Calu3 (cell line): ENCODE measurements at places on chromosomes 7 and 10. TPM values are rescaled to one million over a fixed set of nuclear protein-coding genes. Genes with fewer than 3 reads are reported as not detected.

MCM10 gene
- 42.0 and 49.3 TPM in 2 replicates for total RNA-seq

DNA sequence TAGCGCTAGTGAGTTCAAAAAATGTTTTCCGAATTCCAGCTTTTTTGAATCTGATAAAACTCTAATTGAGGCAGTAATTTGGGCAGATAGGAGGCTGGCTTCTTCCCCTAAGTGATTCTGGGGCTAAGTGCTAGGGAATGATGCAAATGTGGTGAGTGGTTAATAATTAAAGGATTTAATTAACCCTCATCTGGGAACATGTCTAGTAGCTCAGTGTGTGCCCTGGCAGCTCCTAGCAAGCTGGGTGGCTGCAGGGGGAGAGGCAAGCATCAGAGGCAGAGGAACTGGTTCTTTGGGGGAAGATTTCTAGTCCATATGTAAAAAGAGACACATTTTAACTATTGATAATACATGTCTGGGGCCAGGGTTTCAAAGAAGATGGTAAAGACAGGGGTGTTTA lies 354.5 kb downstream of the WDR11 start:
- DNase-seq, result no peak

RET gene
- 0.07 TPM in 1 of 2 replicates, not detected in the other for total RNA-seq

SORCS1 gene
- not detected in 2 replicates for total RNA-seq

- no peak for DNase-seq
These were observed 165.8 kb upstream of the KLF6 start for GRCh38 chr10:3950676-3951275.

DNA sequence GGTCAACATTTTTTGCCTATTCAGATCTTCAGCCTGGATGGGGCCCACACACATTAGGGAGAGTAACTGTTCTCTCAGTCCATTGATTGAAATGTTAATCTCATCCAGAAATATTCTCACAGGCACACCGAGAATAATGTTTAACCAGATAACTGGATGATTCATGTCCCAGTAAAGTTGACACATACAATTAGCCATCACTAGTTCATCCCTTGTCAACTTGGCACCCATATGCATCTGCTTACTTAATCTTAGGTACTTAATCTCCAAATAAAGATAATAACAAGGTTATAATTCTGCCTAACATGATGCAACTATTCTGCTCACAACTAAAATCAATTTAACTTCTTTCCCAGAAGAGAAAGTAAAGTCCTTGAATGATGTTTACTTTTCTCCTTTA lies 502.6 kb downstream of the ADRA2A start:
- DNase-seq, result no peak

PLCE1 gene
- 1.8 and 3.2 TPM in 2 replicates for total RNA-seq

- DNase-seq, result no peak
These were observed 17.2 kb downstream of the STX1A start for GRCh38 chr7:73702226-73702625.

ADGRA1 gene
- not detected in 2 replicates for total RNA-seq

DNA sequence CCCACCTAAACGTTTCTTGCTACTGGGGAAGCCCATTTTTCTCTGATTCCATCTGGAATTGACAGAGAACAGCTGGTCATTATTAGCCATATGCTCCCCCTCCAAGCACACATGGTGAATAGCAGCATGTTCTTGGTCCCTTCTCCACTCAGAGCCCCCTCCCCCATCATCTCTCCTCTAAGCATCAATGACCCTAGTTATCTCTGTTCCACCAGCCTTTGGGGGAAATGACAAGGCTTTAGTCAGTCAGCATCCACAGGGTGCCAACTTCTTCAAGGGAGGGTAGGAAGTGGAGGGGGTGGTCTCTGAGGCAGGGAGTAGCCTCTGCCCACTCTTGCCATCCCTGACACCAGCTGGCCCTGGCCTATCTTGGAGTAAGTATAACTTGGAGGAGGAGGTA lies 163.1 kb downstream of the UBE2H start:
- no peak for DNase-seq

DNA sequence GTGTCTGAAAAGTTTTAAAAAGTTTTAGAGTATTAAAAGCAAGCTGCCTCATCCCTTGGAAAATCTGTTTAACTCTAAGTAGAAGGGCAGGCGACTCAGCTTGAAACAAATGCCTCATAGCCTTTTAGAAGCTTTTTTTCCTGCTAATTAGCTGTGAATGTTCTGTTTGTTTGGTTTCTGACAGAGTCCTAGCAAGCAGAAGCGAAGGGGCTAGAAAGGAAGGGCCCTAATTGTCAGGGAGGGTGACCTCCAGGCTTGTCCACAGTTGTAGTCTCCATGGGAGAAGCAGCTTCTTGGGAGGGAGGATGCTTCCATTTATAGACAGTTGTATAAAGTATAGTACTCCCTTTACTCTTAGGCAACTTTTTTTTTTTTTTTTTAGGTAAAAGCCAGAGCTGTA lies 90.9 kb downstream of the DNAJC1 start:
- no peak for DNase-seq

KCP gene
- 6.8 and 10.6 TPM in 2 replicates for total RNA-seq

DNA sequence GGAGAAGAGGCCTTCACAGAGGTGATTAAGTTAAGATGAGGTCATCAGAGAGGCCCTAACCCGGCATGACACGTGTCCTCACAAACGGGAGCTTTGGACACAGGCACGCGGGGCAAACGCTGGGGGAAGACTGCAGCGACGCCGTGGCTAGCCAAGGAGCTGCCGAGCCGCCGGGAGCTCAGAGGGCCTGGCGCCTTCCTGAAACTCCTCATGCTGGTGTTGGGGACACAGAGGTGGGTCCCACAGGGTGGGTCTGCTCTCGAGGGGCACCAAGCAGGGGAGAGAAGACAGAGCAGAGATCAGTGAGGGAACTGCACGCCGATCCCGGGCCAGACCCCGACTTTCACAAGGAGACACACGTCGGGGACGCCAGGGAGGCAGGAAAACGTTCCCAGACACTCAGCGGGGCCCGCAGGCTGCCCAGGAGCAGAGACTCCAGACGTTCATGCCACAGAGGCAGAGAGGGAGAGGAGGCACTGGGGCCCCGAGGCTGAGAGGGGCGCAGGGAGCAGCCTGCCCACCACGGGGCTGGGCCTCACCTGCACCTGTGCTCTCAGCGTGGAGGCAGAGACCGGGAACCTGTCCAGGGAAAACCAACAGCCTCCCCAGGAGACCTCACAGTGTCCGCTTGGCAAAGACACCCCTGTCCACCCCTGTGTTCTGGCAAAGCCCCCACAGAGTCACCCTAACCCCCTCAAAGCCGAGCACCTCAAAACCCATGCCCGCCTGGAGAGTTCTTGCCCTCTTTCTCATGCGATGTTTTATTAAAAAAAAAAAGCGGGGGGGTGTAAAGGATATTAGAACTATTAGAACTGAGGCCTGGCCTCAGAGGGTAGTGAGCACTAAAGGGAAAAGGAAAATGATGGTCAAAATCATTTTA lies 103.8 kb downstream of the PDGFA start:
- DNase-seq, result no peak

- DNase-seq, result no peak
These were observed 2.0 kb downstream of the NOD1 start for GRCh38 chr7:30476459-30477145.

GRCh38 chr7:45080958-45081669 lies 7.7 kb downstream of the NACAD start:
- no peak for DNase-seq

DNA sequence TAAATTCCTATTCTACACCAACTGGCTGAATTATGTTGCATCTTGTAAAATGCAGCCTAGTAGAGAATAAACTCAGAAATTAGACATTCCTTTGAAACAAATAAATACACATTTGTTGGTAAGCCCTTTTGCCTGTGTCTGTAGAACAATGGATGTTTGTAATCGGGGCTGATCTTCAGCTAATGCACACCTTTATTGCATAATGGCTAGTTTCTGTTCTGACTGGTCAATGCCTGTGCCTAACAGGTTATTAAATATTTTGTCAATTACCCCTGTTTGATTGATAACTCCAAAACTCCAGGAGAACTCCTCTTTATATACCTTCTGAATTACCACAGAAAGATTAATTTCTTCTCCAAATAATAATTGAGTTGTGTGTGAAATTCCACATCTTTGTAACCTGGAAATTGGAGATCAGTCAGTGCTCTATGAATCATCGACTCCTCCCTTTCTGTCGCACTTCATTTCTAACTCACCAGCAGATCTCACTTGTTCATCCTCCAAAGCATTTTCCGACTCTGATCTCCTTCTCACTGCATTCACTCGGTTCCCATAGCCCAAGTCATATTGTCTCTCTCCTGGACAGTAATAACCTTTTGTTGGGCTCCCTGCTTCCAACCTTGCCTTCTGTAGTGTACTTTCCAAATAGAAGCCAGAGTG lies 196.0 kb upstream of the FZD1 start:
- no peak for DNase-seq

DNA sequence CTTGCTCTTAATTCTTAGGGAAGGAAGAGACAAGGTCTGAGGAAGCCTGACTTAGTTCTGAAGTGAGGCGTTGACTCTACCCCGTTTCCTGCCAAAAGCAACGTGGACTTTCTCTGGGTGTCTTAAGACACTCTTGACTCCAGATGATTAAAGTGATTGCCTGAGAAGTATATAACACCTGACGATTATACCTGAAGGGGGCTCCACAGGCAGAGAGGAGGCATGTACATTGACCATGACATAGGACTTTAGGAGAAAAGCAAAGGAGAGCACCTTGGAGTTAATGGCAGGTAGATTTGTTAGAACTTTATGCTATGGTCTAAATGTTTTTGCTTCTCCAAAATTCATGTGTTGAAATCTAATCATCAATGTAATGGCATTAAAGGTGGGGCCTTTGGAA lies 15.9 kb downstream of the ITGB8 start:
- DNase-seq, result no peak

FBXO24 gene
- 0.29 and 0.66 TPM in 2 replicates for total RNA-seq

DNA sequence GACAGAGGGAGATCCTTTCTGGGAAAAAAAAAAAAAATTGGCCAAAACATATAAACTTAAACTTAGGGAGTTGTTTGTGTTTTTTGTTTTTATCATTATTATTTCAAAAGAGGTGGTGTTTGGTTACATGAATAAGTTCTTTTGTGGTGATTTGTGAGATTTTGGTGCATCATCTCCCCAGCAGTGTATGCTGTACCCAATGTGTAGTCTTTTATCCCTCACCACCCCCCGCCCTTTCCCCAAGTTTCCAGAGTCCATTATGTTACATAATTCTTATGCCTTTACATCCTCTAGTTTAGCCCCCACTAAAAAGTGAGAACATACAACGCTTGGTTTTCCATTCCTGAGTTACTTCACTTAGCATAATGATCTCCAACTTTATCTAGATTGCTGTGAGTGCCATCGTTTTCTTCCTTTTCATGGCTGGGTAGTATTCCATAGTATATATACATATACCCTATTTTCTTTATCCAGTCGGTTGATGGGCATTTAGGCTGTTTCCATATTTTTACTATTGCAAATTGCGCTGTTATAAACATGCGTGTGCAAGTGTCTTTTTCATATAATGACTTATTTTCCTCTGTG lies 148.1 kb upstream of the ZNF92 start:
- no peak for DNase-seq

DNA sequence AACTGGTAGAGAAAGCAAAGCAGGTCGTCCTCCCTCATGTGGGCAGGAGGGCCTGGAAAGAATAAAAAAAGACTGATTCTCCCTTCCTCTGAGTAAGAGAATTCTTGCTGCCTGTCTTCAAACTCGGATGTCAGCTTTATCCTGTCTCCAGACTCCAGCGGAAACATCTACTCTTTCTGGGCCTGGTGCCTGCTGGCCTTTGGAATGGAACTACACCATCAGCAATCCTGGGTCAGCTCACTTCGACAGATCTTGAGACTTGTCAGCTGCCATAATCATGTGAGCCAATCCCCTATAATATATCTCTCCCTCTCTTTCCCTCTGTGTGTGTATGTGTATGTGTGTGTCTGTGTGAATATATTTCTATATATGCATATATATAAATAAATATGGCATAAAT lies 411.0 kb upstream of the DPP6 start:
- no peak for DNase-seq

DNA sequence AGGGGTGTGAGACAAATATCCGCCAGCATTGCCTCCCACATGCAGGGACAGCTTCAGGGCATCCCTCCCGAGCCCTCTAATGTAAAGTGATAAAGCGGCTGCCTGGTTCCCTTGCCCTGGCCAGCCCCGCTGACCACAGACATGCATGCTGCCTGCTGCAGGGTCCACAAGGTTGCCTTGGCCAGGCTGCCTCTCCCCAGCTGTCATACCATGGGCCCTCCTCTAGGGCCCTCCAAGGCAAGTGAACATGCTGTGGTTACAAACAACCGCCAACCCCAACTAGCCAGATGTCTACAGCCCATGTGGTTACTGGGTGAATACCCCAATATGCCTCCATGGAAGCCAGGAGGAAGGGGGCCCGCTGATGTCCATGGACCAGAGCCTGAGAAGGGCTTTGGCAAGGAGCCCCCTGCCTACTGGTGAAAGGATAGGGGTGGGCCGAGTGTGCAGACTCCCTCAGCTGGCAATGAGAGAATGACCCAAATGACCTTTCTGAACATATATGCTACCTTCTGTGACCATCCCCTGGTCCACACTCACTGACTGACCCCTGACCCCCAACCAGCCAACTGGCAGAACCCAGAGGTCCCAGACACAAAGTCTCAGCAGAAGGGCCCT lies 37.4 kb downstream of the GRID1 start:
- no peak for DNase-seq

ABCB1 gene
- total RNA-seq, result 5.7 and 15.8 TPM in 2 replicates

NXPH1 gene
- not detected in 2 replicates for total RNA-seq

- DNase-seq, result no peak
These were observed 510.3 kb downstream of the CNTNAP2 start for GRCh38 chr7:146626912-146627311.

- no peak for DNase-seq
These were observed 166.1 kb upstream of the KIAA1217 start for GRCh38 chr10:24042884-24043283.

RBM20 gene
- 0.07 TPM in 1 of 2 replicates, not detected in the other for total RNA-seq

DNA sequence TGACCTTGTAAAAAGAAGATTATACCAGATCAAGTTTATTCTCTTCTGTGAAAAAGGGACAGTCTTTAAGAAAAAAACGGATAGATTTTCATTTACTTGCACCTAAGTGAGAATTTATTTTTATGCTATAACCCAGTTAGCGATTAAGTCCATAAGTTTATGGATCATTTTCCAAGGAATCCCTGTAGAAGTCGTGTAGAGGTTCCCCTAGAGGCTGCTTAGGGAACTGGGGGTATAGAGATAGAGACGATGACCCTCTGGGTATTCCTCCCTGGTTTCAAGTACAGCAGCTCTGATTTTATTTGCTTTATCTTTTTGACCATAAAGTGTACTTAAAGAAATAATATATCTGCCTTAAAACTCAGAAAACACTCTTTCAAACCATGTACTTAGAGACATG lies 648.4 kb upstream of the LRRTM3 start:
- no peak for DNase-seq

AKR1C8 gene
- total RNA-seq, result not detected in 2 replicates

DNA sequence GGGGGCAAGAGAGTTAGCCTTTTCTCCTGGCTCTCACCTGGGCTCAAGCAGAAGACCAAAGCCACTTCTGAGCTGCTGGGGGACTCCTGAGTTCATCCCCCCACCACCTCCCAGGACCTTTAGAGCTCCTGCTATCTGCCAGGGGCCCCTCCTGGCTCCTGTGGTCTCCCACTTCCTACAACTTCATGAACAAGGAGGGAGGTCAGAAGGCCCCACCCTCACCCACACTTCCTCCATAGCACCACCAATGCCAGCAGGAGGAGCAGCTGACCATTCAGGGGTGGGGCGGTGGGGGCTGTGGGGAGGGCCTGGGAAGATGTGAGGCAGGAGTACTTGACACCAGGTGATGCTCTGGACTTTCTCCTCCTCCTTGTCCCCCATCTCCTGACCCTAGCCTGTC lies 32.6 kb upstream of the ADCYAP1R1 start:
- no peak for DNase-seq
